ENCODE measurements at places on chromosomes 4 and X. TPM values are rescaled to one million over a fixed set of nuclear protein-coding genes. Genes with fewer than 3 reads are reported as not detected.

DNA sequence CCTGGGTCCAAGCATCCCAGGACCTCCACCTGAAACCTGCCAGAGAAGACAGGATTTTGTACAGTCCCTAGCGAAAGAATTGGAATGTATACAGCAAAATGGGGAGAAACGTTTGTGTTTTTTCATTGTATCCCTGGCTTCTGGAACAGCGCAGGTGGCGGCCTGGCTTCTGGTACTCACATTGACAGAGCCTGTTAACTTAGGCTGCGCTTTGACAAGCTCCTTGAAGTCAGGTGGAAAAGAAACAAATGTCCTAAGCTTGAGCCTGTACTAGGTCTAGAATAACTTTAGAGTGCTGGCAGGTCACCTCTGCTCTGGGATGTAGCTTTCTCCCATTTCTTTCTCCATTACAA lies 343.7 kb upstream of the KLF3 start:
- DNase-seq = no peak

DNA sequence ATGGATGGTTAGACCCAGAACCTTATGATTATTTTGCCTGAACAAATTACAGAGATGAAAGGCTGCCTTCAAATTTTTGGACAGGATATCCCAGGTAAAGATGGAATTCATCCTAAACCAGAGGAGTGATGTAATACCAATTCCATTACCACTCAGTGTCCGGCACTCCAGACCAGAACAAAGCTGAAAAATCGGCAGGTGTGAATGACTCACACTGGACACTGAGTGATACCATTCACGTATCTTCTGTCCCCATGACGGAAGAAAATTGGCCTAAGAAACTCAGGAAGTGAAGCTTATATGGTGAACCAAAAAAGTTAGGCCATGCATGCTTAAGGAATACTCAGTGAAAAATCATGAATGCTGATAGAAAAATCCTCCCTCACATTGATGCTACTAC lies 34.5 kb downstream of the PALLD start:
- no peak for DNase-seq

GRCh38 chr4:53040459-53040815 lies 178.3 kb downstream of the RASL11B start:
- no peak for DNase-seq

- peak; percentile 38 for DNase-seq
These were observed 392.9 kb downstream of the UNC5C start for GRCh38 chr4:95155759-95156451.

The GLOD5 gene
- total RNA-seq = not detected

The GUCY1B1 gene
- 1.4 TPM for total RNA-seq

DNA sequence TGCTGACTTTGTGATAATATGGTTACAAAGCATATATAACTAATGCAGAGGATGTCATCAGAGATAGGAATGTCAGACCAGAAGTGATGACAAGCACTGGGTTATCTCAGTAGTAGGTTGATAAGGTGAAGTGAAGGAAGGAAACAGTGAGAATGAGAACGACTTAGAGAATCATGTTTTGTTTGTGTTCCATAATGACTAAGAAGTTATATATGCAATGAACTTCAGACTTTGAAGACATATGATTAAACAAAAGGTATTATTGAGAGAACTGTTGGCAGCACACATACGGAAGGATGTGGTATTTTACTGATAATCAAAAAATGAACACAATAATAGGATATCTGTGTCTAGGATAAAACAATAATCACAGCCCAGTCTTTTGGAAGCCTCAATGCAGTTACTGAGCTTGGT lies 18.3 kb upstream of the HHIP start:
- DNase-seq = peak; percentile 84

- DNase-seq = no peak
These were observed 1992.1 kb upstream of the IGFBP7 start for GRCh38 chr4:59102311-59102710.

The PPP2R2C gene
- 0.60 TPM for total RNA-seq

The DGAT2L6 gene
- not detected for total RNA-seq

DNA sequence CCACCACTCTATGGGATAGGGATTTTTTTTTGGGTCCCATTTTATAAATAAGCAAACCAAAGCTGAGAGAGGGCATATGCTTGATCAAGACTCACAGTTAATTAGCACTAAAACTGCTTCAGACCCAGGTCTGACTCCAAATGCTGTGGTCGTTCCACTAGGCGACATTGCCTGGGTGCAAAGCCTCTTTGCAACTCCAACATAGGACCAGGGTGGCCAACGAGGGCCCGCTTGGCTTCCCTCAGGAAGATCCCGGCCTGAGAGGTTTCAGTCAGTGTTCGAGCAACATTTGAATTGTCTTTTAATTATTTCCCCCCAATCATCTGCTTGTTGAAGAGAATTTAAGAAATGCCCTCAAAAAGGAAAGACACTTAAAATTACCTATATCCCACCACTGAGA lies 11.2 kb downstream of the PJA1 start:
- no peak for DNase-seq

GRCh38 chr4:151582098-151582497 lies 173.1 kb downstream of the FHIP1A start:
- no peak for DNase-seq

The SMIM31 gene
- total RNA-seq = not detected

DNA sequence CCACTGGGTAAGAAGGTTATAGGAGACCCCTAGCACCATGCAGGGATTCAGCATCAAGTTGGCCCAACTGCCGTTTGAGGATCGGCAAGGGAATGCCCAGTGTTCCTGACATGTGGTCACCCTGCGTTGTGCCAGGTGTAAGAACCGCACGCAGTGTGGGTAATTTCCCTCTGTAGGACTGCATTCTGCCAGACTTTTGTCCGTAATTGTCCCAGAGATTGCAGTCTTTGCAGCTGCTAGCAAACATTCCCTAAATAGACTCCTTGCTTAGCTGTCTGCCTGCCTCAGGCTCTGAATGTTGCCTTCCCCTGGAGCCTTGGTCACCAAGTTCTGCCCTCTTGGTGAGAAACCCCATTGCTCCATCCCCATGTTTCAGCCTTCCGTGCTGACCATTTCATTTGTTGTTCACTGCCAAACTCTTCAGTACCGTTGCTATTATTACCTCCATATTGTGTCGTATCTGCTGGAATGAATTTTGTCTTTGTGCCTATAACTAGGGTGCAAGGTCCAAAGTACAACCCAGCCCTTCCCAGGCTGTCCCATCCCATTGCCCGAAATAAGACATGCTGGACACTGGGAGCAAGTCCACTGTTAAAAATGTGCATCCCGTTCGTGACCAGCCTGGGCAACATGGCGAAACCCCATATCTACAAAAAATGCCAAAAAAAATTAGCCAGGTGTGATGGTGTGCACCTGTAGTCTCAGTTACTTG lies 53.8 kb upstream of the USP9X start:
- DNase-seq = no peak

- peak; percentile 12 for DNase-seq
These were observed 733 bp upstream of the NAA15 start for GRCh38 chr4:139300431-139301112.

DNA sequence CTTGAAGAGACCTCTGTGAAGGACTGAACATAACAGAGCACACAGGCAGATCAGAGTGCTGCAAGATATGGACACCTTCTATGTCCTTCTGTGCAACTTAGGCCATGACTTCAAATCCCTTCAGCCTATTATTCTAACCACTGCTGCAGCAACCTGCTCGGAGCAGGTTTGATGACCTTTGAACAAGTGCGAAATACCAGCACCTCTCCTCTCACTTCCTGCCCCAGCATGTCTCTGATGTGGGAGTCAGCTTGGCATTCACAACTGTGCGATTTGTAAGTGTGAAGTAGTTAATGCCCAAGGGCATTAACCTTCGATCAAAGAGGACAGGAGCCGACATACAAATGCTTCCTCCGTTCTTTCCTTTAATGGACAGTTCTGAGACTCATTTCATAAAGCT lies 1.6 kb upstream of the EXOC1 start:
- no peak for DNase-seq

GRCh38 chr4:185227713-185228278 lies 18.4 kb downstream of the SNX25 start:
- no peak for DNase-seq

- no peak for DNase-seq
These were observed 607.9 kb downstream of the GLUD2 start for GRCh38 chrX:121655276-121655675.

The EVC2 gene
- 6.3 TPM for total RNA-seq

DNA sequence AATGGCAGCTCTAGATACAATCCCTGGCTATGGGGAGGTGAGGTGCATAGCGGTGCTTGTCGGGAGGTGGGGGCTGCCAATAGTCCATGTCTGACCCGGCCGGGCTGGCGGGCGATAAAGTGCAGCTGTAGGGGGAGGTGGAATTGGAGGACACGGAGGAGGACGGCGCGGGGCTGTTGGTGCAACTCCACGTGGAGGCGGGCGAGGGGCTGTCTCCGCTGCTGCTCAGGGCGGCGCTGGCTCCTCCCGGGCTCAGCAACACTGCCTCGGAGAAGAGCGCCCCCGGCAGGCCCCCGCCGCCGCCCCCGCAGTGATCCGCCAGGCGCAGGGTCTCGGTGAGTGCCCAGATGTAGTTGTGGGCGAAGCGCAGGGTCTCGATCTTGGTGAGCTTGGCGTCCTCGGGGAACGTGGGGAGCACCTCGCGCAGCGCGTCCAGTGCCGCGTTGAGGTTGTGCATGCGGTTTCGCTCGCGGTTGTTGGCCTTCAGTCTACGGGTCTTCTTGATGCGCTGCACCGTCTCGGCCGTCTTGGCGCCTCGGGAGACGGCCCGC lies 1.3 kb downstream of the NEUROG2 start:
- peak; percentile 14 for DNase-seq

DNA sequence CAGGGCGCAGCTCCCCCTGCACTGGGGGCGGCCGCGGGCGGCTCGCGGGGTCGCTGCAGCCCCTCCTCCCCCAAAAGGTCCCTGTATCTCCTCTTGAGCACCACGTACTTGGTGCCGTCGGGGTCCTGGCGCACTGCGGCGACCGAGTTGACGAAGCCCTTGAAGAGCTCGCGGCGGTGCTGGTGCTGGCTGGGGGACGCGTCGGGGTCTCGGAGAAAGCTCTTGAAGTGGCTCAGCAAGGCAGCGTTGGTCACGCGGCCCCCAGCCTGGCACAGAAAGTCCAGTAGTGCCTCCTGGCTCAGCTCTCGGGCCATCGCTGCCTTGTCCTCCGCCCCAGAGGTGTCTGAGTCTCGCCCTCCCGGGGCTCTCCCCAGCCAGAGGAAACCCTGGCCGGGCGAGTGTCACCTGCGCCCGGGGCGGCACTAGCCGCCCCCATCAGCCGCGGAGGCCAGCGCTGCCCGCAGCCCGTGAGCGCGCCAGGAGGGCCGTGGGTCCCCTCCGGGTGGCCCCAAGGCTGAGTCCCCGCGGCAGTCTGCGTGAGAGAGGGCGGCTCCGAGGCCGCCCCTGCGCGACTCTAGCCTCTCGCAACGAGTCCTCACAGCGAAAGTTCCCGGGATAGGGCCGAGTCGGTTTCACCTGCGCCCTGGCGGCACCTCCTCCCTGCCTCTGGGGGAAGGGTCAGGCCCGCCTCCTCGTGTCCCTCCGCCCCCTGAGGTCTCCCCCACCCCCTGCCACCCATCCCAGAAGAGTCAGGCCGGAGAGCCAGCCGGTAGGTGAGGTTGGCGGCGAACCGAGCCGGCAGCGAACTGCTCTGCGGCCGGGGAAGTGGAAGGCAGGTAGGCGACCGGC lies at the start of gene SOWAHB:
Gene SOWAHB (minus strand): TSS at position 609 of the 849 bp plus-strand sequence. CDS start 295 bp downstream, at position 314.
- peak; percentile 5 for DNase-seq

DNA sequence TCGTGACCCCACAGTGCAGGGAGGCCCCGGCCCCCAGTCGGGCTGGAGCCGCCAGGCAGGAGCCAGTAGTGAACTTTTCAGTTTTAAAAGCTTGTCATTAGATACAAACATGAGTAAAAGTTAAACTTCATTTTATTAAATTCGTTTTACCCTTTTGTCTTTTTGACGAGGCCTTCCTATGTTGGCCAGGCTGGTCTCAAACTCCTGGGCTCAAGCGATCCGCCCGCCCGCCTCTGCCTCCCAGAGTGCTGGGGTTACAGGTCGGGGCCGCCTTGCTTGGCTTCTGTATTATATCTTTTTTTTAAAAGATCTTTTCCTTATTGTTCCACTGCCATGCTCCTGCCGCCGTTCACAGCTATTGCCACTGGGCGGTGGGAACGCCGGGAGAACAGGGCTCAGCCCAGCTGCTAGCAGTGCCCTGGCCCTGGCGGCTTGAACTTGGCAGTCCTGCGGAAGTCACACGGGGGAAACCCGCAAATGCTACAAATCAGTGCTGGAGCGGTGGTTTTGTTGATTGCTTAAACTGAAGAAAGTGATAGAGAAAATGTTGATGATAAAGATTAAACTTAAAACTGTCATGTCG lies 968 bp upstream of the NELFA start:
- DNase-seq = peak; percentile 77

- DNase-seq = no peak
These were observed 48.5 kb downstream of the MRPL1 start for GRCh38 chr4:77911091-77911490.

GRCh38 chr4:113766882-113767281 lies 5.3 kb upstream of the CAMK2D start:
- no peak for DNase-seq

GRCh38 chr4:107857741-107858140 lies 33.0 kb downstream of the SGMS2 start:
- DNase-seq = no peak

The CYP4V2 gene
- 1.7 TPM for total RNA-seq

- DNase-seq = peak; percentile 67
These were observed 82.4 kb upstream of the SMIM10 start for GRCh38 chrX:134908356-134908755.

DNA sequence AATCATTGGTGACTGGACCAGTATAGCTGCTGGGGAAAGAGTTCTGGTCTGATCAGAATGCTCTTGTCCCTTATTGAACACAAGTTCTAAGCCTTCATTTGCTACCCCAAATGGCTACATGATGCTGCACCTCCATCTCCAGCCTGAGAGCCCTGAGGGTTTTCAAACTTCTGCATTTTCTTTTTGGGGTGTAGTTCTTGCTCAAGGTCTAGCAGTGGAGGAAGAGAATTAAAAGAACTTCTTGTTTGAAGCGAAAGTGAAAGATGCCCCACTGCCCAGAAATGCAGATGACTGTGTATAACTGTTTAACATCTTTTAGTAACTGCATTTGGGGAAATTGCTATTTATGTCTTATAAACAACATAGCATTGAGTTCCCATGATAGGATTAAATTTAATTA lies 38.5 kb downstream of the LAMTOR3 start:
- DNase-seq = no peak

GRCh38 chr4:123892368-123892976 lies 495.9 kb downstream of the SPRY1 start:
- no peak for DNase-seq

DNA sequence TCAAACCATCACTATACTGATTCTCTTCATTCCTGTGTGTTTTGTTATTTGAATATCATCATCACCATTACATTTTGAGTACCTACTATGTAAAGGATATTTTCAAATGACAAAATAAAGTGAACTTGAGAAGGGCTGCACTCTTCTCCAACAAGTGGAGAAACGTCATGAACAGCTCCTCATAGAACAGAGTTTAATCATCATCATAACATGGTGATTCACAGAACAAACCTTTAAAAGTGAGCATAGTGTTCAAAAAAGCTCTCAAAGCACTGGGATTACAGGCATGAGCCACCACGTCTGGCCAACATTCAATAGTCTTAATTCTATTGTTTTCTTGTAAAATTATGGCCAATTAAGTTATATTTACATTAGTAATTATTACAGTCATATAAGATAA lies 993.9 kb downstream of the PDHA2 start:
- no peak for DNase-seq

The COX7B2 gene
- not detected for total RNA-seq
